ENCODE measurements at places on chromosomes 16 and 17. TPM values are rescaled to one million over a fixed set of nuclear protein-coding genes. Genes with fewer than 3 reads are reported as not detected.

TEX19 gene
- polyA plus RNA-seq = not detected

GUCY2D gene
- polyA plus RNA-seq = not detected

DNA sequence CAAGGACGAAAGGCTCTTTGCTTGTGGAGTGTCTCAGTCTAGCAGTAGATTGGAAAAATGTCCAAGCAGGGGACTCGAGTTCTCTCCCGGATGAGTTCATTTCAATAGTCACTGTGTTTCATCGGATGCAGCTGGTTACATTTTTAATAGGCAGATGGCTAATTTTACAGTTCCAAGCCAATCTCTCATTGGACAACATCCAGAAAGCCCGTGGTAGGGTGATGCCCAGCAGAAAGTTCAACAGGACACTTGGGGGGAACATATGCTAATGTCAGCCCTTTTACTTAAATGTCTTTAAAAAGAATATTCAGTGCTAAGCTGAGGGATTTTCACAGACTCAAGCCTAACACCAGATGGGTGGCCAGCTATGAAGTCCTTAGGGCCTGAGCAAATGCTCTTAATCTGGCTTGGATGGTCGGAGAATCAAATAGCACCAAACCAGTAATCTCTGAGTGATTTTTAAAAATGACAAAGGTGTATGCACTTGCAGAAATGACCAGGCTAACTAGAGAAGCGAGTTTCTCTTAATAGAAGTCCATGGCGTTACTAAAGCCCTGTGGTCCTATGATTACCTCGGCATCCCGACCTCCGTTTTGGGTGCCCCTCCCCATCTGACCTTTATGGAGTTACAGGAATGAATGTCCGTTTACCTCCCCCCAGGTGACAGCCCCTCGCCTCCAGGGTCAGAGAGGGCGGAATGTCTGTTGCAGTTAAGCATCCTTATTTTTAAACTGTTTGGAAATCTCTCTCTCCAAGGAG, 289.2 kb upstream of the SALL1 start:
- no peak for DNase-seq

DNA sequence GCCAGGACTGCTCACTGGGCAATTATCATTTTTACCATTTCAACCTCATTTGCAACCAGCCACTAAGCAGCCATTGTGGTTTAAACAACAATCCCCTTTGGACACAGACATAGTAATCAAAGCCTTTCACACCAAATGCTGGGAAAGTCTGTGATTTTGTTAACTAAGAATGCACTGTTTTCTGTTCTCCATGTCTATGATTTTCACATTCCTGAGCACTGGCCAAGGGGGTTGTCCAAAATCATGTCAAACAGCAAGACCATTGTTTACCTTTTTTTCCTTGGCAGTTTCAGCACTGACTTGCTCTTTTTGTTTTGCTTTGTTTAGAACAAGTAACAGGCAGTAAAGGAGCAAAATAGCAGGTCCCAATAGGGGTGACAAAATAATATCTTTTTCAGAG, 106.3 kb upstream of the SIAH1 start:
- DNase-seq = no peak

- DNase-seq = no peak
These were observed 18.2 kb downstream of the PCTP start for GRCh38 chr17:55768936-55769624.

GRCh38 chr16:49876716-49877129, 20.8 kb upstream of the ZNF423 start:
- peak; percentile 49 for DNase-seq

PHAF1 gene
- 23.6 TPM for polyA plus RNA-seq

ASPSCR1 gene
- polyA plus RNA-seq = 51.9 TPM

DNA sequence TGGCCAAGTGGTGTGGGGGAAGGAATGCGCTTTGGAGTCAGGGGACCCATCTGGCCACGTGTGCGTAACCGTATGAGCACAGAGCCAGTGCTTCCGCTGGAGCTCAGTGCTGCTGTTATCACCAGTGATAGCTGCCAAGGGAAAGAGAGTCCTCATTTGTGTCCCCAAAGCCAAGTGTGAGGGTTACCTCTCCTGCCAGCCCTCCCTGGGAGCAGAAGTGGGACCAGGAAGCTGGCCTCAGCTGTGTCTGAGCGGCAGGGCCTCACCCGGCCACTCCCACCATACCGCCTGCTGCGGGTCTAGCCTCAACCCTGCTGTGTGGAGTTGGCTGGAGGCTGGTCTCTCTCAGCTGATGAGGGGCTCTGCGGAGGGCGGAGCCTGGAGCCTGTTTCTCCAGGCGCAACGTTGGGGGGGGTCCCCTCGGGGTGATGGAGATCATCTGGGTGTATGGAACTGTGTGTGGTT, 44.5 kb downstream of the MEAK7 start:
- no peak for DNase-seq

GRCh38 chr16:68265078-68265920, 973 bp downstream of the SLC7A6 start:
- peak; percentile 78 for DNase-seq

GRCh38 chr17:70677783-70678647, 508.7 kb downstream of the KCNJ2 start:
- no peak for DNase-seq
